ENCODE measurements at places on chromosomes 1 and 21. TPM values are rescaled to one million over a fixed set of nuclear protein-coding genes. Genes with fewer than 3 reads are reported as not detected.

The HIVEP3 gene
- polyA plus RNA-seq = 10.0 TPM

The F3 gene
- 28.7 TPM for polyA plus RNA-seq

The AMY2A gene
- 0.16 TPM for polyA plus RNA-seq

The ARID4B gene
- polyA plus RNA-seq = 7.0 TPM

The FLG2 gene
- 0.10 TPM for polyA plus RNA-seq

The KRTAP19-3 gene
- not detected for polyA plus RNA-seq

The LCE1B gene
- polyA plus RNA-seq = not detected

The OR2G6 gene
- polyA plus RNA-seq = not detected

The PRAMEF13 gene
- not detected for polyA plus RNA-seq

The L1TD1 gene
- 0.01 TPM for polyA plus RNA-seq

All from esophagus (tissue), 2 donors.